ENCODE measurements at places on chromosomes 11 and 22. TPM values are rescaled to one million over a fixed set of nuclear protein-coding genes. Genes with fewer than 3 reads are reported as not detected.

- DNase-seq: no peak
Measured at GRCh38 chr11:106292526-106292925, 215.1 kb downstream of the AASDHPPT start.

GRCh38 chr22:30327864-30328345 lies 1.2 kb upstream of the TBC1D10A start:
- no peak for DNase-seq

- no peak for DNase-seq
Measured at GRCh38 chr11:119380160-119380826, 1.2 kb downstream of the USP2 start.

- DNase-seq: no peak
Measured at GRCh38 chr11:126345759-126346585, 9.5 kb upstream of the ST3GAL4 start.

DNA sequence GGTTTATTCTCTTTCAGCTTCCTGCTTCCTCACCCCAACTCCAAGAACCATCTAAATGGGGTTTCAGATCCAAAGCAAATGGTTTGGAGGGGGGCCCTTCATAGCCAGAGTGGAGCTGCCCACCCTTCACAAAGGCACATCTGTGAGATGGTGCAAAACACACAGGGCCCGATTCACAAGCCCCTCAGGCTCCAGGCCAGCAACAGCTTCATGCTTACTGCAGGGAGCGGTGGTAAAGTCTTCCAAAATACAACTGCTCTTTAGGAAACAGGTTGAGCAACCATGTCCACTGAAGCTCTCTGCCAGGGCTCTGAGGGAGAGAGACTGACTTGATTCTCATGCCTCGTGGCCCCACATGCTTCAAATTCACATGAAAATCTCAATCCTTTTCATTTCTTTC lies 213.0 kb upstream of the NARS2 start:
- no peak for DNase-seq

DNA sequence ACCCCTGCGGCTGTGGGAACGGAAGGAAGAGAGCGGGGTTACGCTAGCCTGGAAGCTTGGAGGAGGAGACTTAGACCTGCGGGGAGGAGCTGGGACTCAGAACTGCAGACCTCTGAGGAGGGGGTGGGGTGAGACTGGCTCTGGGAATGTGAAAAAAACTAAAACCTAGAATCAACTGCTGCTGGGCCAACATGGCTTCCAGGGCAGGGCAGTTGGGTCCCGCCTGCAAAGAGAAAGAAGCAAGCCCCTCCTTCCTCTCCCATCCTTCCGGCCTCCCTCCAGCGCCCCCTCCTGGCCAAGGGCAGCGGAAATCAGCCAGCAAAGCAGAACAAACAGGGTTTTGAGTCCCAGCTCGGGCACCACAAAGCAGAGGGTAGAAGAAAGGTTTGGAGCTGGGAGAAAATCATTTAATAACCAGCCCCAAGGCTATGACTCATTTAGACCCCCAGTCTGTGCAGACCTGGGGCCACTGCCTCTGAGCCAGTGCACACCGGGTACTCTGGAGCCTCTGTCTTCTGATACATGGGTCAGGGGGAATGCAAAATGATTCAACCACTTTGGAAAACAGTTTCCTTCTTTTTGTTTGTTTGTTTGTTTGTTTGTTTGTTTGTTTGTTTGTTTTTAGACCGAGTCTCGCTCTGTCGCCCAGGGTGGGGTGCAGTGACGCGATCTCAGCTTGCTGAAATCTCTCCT lies 7.3 kb upstream of the NCF4 start:
- peak; percentile 91 for DNase-seq

DNA sequence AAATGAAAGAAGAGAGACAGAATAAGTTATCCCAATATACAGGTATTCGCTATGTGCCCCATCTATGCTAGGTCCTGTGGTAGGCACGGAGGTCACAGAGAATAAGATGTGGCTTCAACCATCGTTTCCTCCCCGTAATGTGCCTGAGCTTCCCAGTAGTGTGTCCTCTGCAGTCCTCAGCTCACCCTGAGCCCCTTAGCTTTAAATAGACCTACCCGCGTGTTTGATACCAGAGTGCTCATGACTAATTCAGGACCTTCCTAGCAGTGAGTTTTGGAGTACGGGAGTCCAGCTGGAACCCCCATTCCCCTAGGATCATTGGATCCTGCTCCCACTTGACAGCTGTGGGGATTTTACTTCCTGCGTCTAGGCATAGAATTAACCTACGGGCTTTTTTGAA lies 37.5 kb upstream of the SYN3 start:
- DNase-seq: no peak

- no peak for DNase-seq
Measured at GRCh38 chr11:123473941-123474677, 44.0 kb downstream of the GRAMD1B start.

DNA sequence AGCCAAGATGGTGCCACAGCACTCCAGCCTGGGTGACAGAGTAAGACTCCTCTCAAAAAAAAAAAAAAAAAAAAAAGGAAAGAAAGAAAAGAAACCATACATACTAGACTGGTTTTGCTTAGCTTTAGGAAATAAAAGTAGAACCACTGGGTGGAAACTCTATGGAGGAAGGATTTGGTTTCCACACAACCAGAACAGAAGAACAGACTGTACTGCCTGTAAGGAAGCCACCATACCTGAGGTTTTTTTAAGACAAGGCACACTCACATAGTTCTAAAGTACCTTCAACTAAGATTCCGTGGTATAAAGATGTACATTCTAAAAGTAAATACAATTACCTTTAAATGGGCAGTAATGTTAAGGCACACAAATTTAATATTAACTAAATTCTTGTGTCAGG lies 58.6 kb downstream of the NUP98 start:
- no peak for DNase-seq

- DNase-seq: no peak
Measured at GRCh38 chr22:19471572-19471971, 7.4 kb downstream of the UFD1 start.

- no peak for DNase-seq
Measured at GRCh38 chr22:18032455-18033101, 8.2 kb upstream of the MICAL3 start.

DNA sequence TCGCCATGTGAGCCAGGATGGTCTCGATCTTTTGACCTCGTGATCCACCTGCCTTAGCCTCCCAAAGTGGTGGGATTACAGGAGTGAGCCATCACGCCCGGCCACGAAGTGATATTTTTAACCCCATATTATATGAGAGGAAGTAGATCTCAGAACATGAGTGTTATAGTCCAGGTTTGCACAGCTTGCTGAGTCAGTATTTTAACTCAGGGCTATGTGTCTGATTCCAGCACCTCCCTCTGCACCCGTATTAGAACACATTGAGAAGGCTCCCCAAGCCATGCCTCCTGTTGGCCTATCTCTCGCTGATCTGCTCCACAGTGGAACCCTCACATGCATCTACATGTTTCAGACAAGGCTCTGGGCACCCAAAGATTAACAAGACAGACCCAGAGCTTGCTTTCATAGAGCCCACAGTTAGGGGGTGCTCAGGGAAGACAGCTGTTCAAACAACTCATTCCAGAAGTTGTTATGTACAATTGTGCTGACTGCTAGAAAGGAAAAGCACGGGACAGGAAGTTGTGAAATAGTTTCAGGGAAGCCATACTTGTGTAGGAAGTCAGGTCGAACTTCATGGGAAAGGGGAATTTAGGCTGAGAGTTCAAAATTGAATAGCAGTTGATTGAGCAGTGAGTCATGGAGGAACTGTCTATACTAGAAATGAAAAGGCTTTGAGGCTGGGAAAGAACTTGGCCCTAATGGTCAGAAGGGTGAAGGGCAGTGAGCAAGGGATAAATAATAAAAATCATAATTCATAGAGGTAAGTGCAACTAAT lies 49.3 kb upstream of the CLPB start:
- DNase-seq: no peak

DNA sequence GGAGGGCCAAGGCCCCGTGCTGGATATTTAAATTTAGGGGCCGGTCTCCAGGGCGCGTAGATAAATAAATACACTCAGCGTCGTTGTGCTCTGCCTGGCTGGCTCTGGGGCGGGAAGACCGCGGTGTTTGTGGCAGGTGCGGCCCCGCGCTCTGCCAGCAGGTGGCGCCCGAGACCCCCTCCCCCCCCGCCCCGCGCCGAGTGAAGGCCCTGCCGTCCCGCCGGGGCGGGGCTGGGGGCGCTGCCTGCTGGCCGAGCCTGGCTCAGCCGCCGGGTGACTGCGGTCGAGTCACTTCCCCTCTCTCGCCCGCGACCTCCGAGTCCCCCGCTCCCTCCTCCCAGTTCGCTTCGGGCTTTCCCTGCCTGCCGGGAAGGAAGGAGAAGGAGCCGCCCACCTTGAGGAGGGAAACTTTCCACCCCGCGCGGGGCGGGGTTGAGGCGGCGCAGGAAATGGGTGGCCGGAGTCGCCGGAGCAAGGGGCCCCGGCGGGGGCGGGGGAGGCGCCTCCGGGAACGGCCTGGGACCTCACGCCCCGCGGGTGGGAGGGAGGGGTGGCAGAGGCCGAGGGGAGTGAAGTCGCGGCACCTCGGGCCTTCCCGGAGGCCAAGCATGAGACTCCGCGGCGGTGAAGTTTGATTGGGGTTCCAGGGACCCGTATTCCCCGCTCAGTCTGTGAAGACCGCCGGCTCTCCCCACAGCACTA lies 1.6 kb upstream of the EHBP1L1 start:
- DNase-seq: peak; percentile 87

DNA sequence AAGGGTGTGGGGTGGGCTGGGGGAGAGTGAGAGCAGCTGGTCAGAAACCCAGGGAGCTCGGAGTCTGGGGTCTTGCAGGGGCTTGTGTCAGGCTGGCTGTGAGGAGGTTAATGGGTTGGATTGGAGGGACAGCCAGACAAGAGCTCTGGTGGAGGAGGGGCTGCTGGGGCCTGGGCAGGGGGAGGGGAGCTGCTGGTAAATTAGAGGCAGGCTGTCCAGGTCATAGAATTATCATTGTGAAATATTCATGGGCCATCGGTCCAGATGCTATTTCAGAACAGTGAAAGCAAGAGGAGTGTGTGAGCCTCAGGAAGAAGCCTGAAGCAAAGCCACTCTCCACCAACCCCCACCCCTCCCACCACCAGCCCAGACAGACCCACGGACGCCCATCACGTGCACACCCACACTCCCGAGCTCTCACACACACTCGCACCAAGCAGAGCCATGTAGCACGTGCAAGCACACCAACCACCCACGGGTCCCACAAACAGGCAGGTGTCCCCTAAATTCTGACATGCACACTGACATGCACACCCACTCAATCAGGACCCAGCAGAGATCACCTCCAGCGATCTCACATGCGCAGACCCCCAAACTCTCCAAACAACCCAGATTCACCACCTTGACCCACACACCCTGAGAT lies 18.8 kb downstream of the RTN4RL2 start:
- DNase-seq: no peak

DNA sequence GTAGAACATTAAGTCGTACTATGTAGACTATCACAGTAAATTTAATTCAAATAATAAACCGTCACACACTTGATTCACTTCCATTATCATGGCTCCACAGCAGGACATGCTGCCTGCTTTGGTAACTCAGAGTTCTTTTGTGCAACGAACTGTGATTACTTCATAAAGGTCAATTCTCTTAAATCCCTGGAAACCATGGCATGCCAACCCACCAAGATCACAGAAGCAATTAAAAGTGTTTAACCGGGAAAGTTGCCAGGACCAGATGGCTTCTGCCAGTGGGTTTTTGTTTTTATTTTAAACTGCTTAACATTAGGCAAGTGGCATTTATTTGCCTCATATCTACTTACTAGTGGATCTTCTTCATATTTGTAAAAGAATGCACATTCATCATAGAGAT lies 1162.1 kb downstream of the DLG2 start:
- DNase-seq: no peak

DNA sequence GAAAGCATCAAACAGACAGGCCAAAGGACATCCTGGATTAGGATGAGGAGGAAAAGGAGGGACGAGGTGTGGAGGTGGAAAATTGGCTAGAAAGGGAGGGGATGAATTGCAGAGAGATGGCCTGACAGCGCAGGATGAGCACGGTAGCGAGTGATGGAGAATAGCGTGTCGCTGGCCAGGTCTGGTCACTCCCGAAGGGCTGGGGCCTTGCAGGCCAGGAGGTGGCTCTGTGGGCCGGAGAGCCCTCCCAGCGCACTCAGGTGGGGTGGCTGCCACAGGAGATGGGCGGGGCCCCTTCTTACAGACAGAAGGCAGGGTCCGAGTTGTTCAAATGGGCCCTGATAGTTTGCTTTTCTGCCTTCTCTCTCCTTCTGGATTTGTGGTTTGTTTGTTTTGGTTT lies 37.1 kb upstream of the THY1 start:
- no peak for DNase-seq

GRCh38 chr11:59009661-59010060 lies 70.4 kb downstream of the GLYATL1 start:
- no peak for DNase-seq

DNA sequence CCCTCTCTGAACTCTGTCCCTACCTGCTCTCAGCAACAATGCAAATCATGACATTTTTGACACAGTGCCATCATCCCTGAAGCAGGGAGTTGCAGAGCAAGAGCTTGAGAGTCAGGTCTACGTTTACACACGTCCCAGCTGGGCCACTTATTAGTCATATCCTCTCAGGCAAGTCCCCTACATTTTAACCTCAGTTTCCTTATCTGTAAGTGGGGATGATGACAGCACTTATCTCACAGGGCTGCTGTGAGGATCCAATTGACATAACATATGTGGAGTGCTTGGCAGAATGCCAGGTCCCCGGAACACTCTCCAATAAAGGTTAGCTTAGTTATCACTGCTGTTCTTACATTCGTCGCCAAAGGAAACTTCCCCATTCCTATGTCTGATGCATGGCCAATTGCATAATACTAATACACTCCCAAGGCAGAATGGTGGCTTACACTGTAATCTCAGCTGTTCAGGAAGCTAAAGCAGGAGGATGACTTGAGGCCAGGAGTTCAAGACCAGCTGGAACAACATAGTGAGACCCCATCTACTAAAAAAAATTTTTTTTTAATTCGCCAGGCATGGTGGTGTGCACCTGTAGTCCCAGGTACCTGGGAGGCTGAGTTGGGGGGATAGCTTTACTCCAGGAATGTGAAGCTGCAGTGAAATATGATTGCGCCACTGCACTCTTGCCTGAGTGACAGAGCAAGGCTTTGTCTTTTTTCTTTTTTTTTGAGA lies 16.6 kb downstream of the ASCC2 start:
- peak; percentile 24 for DNase-seq

The UBQLNL gene
- total RNA-seq: 0.25 TPM

The LDHA gene
- total RNA-seq: 948 TPM

The CTSD gene
- 154 TPM for total RNA-seq

The RFPL1 gene
- not detected for total RNA-seq

The TBX1 gene
- not detected for total RNA-seq

The OLFML1 gene
- not detected for total RNA-seq

The HOATZ gene
- total RNA-seq: not detected

The DDI1 gene
- total RNA-seq: not detected
